ENCODE measurements at places on chromosomes 2 and 18.

- no peak for DNase-seq
Measured at GRCh38 chr2:177759443-177759842, 313.1 kb downstream of the PDE11A start.

GRCh38 chr2:154433010-154433409 lies 265.5 kb upstream of the KCNJ3 start:
- DNase-seq, result no peak

DNA sequence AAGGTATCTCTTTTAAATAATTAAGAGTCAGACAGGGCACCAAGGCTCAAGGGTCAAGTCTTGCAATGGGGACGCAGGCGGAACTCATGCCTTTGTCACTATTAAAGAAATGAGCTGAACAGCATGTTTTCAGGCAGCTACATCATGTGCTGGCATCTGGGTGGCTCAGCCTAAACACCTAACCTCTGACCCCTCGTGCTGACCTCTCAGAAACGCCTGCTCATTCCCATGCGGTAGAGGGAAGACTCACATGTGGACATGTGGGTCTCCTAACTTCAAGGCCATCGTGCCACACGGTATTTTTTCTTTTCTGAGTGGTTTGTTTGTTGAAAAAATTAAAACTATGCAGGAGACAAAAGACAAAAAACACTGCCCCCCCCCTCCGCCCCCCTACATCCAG lies 31.3 kb downstream of the CYP27C1 start:
- no peak for DNase-seq

GRCh38 chr18:44742718-44743311 lies 62.1 kb downstream of the SETBP1 start:
- peak; percentile 62 for DNase-seq

DNA sequence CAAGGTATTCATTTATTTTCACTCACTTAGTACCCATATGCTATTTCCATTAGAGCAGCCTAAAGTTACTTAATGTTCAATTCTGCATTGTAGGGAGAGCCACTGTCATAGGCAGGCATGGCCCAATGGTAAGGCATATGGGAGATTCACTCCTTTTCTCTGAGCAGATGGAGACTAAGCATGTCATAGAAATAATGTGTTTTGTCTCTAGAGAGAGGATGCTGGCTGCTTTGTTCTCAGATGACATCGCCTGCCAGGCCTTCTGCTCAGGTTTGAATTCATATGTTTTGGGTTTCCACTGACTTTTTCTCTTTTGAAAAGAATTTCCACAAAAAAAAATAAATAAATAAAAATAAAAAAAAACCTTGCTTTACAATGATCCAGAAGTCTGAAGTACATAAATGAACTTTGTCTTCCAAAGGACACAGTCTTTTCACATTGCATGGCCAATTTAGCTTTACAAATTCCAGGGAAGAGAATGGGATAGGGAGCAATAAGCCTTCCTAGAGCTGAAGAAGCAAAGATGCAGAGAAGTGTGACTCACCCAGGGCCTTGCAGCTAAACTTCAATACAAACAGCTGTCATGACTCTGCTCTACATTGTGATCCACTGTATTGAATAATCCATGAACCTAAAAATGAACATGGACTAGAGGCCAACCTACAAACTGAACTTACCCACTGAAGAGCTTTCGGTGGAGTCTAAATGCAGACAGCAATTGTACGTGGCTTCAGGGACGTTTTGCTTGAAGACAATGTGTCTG lies 422.5 kb downstream of the CMPK2 start:
- no peak for DNase-seq

- no peak for DNase-seq
Measured at GRCh38 chr18:61360404-61361383, 27.5 kb downstream of the CDH20 start.

GRCh38 chr2:205347899-205348298 lies 334.4 kb upstream of the NRP2 start:
- DNase-seq, result no peak

DNA sequence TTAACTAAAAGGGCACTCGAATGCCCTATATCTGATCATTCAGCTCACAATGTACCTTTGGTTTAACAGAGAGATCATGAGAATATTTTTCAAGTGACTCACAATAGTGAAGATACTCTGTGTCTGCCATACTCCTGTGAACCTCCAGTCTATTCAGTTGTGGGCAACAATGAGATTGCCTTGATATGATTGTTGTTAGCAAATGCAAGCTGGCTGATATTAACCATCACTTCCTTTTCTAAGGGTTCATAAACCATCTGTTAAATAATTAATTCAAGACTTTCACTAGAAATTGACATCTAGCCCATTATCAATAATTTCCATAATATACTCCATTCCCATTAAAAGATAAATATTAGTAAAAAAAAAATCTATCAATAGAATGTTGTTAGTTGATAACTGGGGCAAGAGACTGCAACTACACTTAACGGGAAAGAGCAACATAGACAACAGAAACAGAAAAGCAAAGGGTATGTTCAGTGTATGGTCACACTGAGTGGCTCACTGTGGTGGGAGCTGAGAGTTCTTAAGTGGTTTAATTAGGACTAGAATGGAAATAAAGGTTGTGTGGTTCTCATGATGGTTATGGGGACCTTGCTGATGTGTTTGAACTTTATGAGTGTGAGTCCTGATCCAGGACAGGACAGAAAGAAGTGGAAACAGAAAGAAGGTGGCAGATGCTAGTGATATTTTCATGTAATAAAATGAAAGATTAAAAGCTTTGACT lies 11.9 kb downstream of the IL18RAP start:
- no peak for DNase-seq

GRCh38 chr2:205407984-205408383 lies 274.3 kb upstream of the NRP2 start:
- peak; percentile 44 for DNase-seq

- no peak for DNase-seq
Measured at GRCh38 chr2:106284255-106284654, 90.2 kb upstream of the UXS1 start.

DNA sequence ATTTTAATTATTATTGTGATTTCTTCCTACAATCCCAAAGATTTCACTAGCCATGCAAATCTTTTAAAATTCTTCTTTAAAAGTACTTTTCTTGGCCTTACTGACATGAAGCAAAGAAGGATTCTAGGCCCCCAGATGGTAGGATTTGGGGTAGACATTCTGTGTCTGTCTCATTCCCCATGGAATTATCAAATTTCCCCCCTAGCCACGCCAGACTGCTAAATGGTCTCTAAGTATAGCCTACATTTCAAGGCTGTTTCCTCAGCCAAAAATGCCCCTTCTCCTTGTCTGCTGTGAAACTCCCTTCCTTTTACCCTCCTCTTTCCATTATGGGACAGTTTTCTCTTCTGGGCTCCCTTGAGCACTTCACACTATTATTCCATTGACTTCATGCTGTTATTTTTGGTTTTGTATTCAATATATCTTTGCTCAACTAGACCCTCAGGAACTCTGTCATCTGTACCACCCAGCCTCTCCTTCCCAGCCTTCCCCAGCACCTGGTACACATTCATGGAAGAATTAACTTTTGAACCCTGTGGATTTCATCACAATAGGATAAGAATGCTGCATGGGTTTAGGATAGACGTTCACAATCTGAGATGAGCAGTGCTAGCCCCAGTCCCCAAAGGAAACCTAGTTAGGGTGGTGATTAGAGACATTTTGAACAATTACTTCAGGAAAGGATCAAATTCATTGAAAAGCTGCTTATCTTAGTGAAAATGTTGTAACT lies 21.5 kb upstream of the CYP1B1 start:
- DNase-seq, result no peak

DNA sequence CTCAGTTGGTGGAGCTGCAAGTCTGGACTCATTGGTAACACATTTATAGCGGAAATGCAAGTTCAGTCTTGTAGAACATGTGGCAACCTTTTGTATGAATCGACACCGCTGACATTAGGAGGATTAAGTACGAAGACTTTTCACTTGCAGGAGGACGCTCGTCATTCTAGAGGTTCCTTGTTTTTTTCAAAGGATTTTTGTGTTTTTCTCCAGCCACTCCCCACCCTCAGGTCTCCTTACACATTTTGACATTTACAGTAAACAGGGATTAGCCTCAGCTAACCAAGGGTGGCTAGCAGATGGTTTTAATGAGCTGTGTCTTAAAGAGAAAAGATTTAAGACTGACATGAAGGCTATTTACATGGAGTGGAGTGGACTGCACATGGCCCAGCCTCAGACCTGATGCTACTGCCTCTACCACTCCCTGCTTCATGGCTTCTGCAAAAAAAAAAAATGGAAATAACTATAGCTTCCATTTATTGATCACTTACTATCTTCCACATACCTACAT lies 173.8 kb downstream of the TRIB2 start:
- no peak for DNase-seq

- no peak for DNase-seq
Measured at GRCh38 chr2:54099829-54100585, 15.4 kb upstream of the ACYP2 start.

- no peak for DNase-seq
Measured at GRCh38 chr2:18169121-18169892, 290.8 kb downstream of the KCNS3 start.

GRCh38 chr18:76514573-76514972 lies 19.5 kb upstream of the ZNF516 start:
- no peak for DNase-seq

DNA sequence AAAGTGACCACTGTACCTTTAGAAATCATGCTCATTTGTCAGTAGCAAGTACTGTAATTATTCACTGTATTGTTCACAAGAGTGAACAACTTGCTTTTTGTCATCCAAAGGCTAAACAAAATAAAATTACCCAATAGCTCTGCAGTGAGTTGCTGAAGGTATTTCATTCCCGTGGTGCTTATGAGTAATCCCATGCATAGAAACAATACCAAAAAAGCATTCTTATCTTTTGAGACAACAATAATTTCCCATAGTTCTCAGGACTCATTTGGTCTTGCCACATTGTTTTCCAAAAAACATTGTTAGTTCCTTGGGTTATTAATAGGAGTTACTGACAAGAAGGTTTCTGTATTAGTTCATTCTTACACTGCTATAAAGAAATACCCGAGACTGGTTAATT lies 503.2 kb upstream of the FAM98A start:
- DNase-seq, result no peak

DNA sequence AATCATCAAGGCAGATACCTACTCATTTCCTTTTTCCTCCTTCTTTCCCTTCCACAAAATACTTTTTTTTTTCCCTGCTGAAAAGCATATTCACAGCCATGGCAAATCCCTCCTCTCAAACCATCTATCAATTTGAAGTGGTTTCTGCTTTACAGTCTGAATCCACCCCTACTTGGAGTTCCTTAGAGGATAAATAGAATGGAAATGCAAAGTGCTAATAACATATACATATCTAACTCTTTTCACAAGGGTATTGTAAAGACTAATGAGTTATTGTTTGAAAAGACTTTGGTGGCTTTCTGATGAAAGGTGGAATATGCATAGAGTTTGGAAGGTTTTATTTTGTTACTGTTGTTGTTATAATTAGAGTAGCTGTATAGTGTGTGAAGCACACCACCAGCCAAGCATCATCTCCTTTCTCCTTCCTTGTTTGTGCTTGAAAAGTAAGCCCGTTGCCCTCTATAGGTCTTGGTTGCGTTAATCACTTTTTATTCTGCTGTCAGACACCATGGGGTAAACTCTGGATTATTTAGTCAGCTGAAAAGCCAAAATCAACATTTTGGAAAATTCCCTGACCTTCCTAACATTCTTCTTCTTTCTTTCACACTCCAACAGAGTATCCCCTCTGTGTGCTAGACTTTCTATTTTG lies 2126.9 kb upstream of the CELF4 start:
- no peak for DNase-seq

GRCh38 chr2:206063635-206064034 lies 22.3 kb downstream of the INO80D start:
- no peak for DNase-seq

DNA sequence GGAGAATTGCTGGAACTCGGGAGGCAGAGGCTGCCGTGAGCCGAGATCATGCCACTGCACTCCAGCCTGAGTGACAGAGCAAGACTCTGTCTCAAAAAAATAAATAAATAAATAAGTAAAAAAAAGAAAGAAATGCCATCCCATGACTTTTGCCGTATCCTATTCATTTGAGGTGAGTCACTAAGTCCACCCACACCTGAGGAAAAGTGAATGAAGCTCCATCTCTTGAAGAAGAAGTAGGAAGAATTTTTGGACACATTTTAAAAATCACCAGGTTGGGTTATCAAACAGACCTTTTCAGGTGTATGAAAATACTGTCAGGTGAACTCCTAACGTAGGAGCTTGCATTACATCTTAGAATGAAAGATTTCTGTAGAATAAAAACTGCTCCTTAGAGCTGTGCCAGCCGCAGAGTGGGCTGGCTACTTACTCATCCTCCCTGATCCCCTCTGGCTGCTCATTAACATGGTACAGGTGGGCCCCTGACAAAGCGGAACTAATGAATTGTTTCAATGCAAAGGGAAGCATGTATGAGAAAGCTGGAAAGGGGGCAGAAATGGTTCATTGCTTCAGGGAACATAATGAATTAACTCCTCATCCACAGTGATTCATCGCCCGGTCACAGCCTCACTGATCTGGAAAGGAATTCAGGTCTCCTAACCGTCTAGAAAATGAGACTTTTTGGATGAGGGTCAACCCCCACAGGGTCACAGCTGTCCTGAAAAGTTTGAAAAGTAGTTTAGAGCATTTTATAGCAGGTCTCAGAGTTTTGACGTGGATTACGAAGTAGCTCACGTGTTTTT lies 191.4 kb downstream of the SPP2 start:
- DNase-seq, result peak; percentile 66

- no peak for DNase-seq
Measured at GRCh38 chr2:150981826-150982225, 279.8 kb downstream of the RBM43 start.

- peak; percentile 67 for DNase-seq
Measured at GRCh38 chr18:8654503-8655451, 45.5 kb downstream of the RAB12 start.

- DNase-seq, result peak; percentile 87
Measured at GRCh38 chr2:8229546-8229986, 452.3 kb upstream of the ID2 start.

DNA sequence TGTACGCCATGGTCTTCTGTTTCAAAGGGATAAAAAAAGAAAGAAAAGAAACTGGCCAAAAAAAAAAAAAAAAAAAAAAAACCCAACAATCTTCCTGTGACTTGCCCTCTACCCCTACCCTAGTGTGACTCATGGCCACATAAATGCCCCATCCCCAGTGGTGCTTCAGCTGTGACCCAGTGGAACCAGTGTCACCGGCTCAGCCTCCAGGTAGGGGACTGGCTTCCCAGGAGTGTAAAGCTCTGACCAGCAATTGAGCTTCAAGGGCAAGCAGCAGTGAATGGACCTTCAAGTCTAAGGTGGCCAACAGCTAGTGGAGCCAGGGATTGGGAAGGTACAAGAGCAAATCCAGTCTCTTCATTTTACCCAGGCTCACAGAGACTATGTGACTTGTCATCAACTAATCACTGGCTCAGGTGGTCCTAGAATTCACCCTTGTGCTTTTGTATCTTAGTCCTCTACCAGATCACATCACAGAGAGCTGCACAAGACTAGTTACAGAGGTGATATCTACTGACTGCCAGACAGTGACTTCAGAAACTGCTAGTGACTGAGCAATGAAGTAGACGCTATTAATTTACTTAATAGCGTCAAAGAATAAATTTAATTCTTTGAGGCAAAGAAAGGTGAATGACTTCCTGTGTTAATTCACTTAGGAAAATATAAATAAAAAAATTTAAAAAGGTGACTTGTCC lies 1.3 kb upstream of the TGFBRAP1 start:
- DNase-seq, result no peak

Data from AG08395 (cell line).